ENCODE measurements at places on chromosomes 7 and 10.
A peak's percentile ranks its signal among the peaks of the same experiment; 100 is the strongest.

- DNase-seq: no peak
Measured at GRCh38 chr7:158409120-158409519, 178.5 kb downstream of the PTPRN2 start.

- no peak for DNase-seq
Measured at GRCh38 chr7:155517969-155518368, 28.4 kb downstream of the CNPY1 start.

GRCh38 chr7:127890726-127891125 is 140.5 kb downstream of the LRRC4 start:
- DNase-seq: no peak

- no peak for DNase-seq
Measured at GRCh38 chr7:29890251-29890650, 83.9 kb downstream of the WIPF3 start.

DNA sequence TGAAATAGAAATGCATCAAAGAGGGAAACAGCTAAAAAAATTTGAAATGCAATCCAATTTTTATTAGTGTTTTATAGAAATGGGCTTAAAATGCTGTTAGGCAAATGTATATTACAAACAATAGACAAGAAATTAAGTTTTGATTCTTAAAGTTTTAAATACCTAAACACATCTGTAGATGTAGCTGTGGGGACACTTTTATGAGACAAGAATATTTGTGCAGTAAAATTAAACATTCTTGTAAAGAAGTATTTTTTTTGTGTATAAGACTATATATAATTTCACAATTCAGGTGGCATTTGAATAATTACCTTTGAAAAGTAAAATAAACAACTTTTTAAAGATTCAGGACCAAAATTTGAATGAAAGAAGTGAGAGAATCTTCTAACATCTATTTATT is 1015.9 kb downstream of the REEP3 start:
- no peak for DNase-seq

- DNase-seq: no peak
Measured at GRCh38 chr10:79418274-79418673, 27.1 kb downstream of the ZCCHC24 start.

GRCh38 chr7:131021460-131021859 is 287.5 kb upstream of the KLF14 start:
- DNase-seq: no peak

- DNase-seq: no peak
Measured at GRCh38 chr7:109579901-109580300, 1010.2 kb downstream of the DNAJB9 start.

GRCh38 chr7:131625817-131626372 is 69.5 kb upstream of the PODXL start:
- DNase-seq: no peak

DNA sequence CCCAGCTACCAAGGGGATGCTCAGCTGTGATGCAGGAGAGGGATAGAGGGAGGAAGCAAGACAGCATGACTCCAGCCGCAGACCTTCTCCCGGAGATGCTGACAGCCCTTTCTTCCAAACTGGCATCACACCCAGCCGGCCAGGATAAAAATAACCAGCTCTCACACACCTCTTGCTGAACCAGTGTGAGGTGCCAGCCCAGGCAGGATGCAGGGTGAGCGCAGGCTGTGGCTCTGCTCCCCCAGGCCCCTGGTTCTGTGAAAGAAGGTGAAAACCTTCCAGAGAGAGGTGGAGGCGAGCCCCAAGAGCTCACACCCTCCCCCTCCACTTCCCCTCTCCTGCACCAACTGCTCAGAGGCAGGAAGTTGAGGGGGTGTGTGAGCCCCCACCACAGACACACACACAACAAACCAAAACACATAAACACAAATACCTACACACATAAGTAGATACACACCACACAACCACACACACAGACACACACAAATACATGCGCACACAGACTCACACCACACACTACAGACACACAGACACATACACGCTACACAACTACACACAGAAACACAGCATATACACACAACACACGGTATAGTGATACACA is 4.0 kb downstream of the GPR15LG start:
- DNase-seq: peak; percentile 24

- DNase-seq: no peak
Measured at GRCh38 chr7:43764807-43765491, 6.5 kb downstream of the BLVRA start.

- DNase-seq: no peak
Measured at GRCh38 chr7:157165987-157166386, 27.3 kb downstream of the UBE3C start.
